Hematopoietic multipotent progenitor cell (in vitro differentiated cells): ENCODE measurements at places on chromosomes 12 and 14. TPM values are rescaled to one million over a fixed set of nuclear protein-coding genes. Genes with fewer than 3 reads are reported as not detected.

The GLIPR1L1 gene
- total RNA-seq = not detected

DNA sequence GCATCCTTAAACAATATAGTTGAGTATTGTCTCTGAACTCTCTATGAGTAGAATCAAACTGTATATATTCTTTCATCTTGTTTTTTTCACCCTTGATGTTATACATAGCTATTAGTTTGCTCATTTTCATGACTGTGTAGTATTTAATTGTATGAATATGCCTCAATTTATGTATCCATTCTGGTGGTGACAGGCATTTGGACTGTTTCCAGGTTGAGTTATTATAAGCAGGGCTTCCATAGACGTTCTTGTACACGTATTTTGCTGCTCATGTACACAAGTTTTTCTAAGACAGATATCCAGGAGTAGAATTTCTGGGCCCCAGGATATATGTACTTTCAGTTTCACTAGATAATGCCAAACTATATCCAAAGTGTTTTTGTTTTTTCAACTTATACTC, 211.4 kb downstream of the NTF3 start:
- DNase-seq = no peak

The RNASE7 gene
- not detected for total RNA-seq

GRCh38 chr12:52728374-52728773, 25.1 kb upstream of the KRT77 start:
- DNase-seq = no peak

The AKAP5 gene
- total RNA-seq = 0.27 TPM

The ABHD4 gene
- total RNA-seq = 26.7 TPM

- DNase-seq = no peak
Measured at GRCh38 chr14:70905301-70905700, 2.0 kb upstream of the PCNX1 start.

- DNase-seq = peak; percentile 16
Measured at GRCh38 chr12:52277486-52278245, 3.2 kb downstream of the KRT86 start.

DNA sequence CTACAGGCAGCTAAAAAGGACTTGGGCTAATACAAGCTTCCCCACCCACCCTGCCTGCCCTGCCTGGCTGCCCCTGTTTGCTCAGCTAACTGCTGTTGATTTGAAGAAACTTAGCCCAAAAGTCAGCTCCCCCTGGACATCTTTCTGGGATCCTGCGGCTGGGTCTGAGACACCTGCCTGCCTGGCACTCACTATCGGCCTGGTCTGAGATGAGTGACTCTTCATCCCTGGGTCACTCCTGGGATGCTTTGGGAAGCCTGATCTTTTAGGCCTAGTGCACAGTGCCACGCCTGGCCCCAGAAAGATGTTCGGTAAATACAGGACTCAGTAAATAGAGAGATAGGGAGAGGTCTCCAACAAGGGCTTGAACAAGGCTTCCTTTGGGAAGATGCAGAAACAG, 211.3 kb upstream of the DIO3 start:
- no peak for DNase-seq

DNA sequence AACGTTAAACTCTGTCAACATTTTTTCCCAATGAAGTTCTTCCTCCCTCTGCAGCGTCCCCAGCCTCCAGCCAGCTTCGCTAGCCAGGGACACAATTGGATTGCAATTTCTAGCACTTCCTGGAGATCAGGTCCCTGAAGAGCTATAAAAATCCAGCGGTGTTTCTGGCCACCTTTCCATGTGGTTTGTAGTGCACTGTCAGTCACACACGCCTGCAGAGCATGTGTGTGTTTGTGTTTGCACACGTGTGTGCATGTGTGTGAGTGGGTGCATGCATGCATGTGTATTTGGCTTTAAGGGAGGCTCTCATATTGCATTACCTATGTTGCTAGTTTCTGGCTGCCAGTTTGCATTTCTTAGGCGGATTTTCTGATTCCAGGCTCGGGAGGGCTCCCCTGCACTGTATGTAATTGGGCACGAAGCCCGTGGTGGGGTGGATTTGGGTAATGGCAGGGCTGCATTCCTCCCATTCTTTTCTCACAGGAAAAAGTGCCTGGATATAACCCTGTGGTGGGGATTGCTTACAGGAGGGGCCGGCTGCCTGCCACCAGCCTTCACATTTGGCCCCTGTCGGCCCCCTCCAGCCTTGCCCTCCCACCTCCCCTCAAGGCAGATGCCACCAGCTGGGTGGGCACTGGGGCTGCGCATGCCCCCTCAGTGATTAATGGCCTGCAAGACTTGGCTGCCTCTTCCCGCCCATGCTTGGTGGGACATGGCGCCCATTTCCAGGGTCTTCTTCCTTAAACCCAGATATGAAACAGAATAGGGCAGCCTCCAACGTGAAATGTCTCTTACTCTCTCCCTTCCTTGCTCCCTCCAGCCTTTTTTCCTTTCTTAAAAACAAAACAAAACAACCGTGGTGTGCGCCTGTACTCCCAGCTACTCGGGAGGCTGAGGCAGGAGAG, 74.0 kb downstream of the TSPAN9 start:
- DNase-seq = no peak

DNA sequence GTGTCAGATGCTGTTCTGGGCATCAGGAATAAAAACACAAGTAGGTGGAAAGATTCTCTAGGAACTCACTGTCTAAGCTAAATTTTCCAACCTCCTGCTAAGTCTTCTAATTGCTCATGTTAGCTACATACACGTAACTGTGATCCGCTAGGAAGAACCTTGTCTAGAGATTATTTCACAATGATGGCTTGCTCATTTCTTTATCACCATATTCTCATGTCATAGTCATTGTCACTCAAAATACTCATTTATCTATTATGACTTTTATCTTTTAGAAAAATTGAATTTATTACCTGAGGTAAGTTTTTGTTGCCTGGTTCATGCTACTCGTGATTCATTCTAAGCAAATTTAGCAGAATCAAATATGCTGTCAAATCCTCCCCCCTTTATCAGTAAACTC, 1402.4 kb upstream of the FLRT2 start:
- no peak for DNase-seq

The TRPV4 gene
- not detected for total RNA-seq

The RAPGEF3 gene
- total RNA-seq = 15.6 TPM

DNA sequence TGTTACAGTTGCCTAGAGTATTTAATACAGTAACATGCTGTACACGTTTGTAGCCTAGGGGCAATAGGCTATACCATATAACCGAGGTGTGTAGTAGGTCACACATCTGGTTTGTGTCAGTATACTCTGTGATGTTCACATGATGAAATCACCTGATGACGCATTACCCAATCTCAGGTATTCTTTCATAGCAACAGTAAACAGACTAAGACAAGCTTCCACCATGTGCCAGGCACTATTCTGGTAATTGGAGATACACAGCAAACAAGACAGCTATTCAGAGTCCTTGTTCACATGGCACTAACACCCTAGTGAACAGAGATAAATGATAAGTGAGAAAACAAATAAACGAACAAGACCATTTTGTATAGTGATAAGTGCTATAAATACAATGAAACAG, 3.8 kb upstream of the PDE3A start:
- DNase-seq = no peak

The LTBR gene
- total RNA-seq = 60.6 TPM

DNA sequence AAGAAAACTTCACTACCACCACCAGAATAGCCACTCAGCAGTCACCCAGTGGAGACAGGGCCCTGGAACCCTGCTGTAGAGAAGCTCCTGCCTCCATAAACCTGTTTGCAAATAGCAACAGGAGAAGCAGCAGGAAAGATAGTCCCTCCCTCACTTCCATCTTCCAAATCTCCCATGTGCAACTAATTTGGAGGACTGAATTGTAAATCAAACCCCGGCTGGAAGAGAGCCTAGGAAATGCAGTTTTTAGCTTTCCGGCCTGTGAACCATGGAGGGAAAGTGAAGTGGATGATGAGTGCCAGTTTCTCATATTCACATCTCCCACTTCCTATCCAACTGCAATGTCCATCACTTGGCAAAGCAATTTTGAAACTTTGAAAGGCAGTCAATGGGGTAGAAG, 167.2 kb upstream of the FRMD6 start:
- no peak for DNase-seq

DNA sequence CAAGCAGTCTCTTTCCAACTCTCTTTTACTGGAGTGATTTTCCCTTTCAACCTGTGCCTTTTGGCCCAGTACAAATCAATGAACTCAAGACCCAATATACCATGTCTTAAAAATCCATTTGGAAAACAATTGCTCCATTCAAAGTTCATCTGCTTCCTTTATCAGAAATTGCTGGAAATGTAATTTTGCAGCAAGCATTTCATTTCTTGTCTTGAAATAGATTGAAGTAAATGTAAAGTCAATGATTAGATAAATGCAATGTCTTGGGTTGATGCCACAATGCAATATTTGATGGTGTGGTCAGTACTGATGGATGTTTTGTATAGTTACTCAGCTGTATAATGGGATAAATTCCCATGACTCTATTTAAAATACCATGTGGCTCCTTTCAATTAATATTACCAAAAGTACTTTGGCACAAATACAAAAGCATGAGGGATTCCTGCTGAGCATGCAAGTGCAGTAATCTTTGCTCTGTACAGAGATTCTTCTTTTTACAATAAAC, 707.7 kb upstream of the NOVA1 start:
- DNase-seq = no peak

GRCh38 chr14:104135904-104136471, 2.4 kb upstream of the KIF26A start:
- DNase-seq = no peak

DNA sequence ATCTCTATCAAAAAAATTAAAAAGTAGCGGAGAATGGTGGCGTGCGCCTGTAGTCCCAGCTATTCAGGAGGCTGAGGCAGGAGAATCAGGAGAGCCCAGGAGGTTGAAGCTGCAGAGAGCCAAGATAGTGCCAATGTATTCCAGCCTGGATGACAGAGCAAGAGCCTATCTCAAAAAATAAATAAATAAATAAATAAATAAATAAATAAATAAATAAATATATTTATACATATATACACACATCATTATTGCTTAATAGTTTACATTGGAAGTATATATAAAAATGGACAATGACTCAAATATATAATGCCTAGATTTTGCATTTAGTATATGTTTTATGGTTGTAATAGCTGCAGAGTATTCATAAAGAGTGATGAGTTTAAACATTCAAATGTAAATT, 53.1 kb downstream of the TOGARAM1 start:
- no peak for DNase-seq

- DNase-seq = no peak
Measured at GRCh38 chr12:24724814-24725213, 224.1 kb downstream of the BCAT1 start.

The FBXW8 gene
- 18.9 TPM for total RNA-seq

DNA sequence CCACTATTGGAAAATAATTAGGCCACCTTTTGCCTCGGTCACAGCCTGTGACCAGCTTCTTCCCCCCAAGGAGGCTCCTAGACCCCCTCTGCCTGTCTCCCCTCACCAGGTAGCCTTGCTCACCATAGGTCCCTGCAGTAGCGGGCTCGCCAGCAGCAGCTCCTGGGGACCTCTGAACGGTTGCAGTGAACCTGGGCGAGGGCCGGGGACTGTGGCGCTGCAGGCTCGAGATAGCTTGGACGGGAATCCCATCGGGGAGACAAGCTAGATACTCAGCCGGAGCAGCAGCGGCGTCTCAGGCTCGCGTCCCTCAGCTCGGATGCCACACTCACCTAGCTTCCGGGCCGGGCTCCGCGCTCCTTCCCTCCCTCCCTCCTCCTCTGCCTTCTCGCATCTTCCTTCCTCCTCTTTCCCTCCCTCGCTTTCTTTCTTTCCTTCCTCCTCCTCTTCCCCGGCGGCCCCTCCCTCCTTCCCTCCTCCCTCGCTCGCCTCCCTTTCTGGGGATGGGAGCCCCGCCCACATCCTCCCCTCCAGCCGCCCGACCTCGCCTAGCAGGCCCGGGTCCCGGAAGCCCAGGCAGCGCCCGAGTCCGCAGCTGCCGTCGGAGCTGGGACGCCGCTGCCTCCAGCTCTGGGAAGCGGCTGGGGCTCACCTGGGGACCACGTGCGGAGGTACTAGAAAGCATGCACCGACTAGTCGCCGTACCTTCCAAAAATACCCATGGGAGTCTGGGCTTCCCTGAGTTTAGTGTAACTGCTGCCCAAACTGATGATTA, at the start of gene BMP4:
Gene BMP4 (minus strand): TSS at position 399 of the 775 bp plus-strand sequence. CDS start 4,603 bp downstream, outside the sequence.
- no peak for DNase-seq

DNA sequence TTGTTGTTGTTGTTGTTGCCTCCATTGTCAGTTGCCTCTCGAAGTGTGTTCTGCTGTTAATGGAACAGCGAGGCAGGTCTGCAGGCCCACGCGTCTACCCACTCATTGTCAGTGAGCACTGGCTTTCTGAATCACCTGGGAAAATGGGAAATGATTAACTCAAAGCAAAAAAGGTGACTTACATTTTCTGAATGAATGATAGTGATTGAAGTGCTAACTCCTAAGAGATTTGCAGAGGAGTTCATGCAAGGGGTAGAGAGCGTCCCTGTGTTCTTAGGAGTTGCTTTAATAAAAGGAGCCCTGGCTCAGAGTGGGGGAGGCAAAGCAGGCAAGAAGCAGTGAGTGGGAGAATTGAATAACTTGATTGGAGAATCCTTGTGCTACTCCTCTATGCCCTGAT, 177.6 kb downstream of the CAND1 start:
- no peak for DNase-seq

- no peak for DNase-seq
Measured at GRCh38 chr12:6790496-6791150, 1.3 kb downstream of the CD4 start.

GRCh38 chr12:57476162-57476992, 3.3 kb downstream of the ARHGAP9 start:
- DNase-seq = peak; percentile 79

The SLC10A1 gene
- not detected for total RNA-seq

DNA sequence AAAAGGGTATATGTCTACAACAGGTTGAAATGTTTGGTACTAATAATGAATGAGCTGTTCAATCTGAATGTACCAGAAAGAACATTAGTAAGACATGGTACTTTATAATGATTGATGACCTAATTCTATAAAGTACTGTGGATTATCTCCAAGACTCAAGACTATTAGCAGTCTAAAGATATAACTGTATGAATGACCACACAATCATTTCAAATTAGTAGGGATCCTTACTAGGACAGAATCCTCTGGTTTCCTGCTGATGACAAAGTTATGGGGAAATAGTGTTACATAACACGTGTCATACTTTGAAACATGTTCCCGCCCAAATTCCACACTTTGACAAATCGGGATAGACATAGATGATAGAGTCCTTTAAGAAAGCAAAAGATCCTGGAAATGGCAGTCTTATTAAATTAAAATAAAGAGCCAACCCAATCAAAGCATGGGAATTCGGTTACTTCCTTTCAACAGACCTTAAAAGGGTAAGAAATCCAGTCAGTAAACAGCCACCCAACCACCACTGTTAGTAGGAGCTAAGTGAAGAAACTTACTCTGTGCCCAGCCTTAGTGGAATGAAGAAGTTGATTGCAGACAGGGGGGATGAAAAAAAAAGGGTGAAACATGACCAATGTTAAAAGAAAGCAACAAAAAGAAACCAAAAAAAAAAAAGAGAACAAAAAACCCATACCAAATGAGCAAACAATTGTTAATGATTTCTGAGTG, 2.8 kb downstream of the VPS29 start:
- peak; percentile 43 for DNase-seq

GRCh38 chr12:64631197-64631596, 20.9 kb downstream of the RASSF3 start:
- DNase-seq = no peak

DNA sequence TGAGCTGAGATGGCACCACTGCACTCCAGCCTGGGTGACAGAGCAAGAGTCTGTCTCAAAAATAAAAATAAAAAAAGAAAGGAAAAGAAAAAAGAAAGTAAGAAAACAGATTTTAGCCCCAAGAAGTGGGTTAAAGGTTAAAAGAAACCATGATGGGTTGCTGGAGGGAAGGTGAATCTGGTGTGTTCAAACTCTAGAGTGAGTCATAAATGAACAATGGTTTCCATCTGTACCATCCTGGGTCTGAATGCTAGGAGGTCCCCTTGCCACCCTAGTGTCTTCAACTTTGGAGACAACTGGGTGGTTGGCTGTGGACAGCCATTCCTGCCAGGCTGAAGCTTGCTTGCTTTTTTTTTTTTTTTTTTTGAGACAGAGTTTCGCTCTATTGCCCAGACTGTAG, 1.6 kb upstream of the RPS26 start:
- no peak for DNase-seq
